Occipital lobe (tissue), 3 donors: ENCODE measurements at places on chromosomes 11 and 22. TPM values are rescaled to one million over a fixed set of nuclear protein-coding genes. Genes with fewer than 3 reads are reported as not detected.

KCNK7 gene
- 0.31 TPM for total RNA-seq

APOL1 gene
- total RNA-seq: 1.4 TPM

MS4A12 gene
- total RNA-seq: not detected

OR51B2 gene
- 0.78 TPM for total RNA-seq

ADM2 gene
- total RNA-seq: not detected

HBG1 gene
- 28.5 TPM for total RNA-seq

TIGD3 gene
- 4.5 TPM for total RNA-seq

PPP2R5B gene
- 22.8 TPM for total RNA-seq

CREB3L1 gene
- total RNA-seq: 1.2 TPM

OR51B4 gene
- total RNA-seq: 0.31 TPM

TMEM126A gene
- 22.6 TPM for total RNA-seq

ZPR1 gene
- 39.6 TPM for total RNA-seq

F2 gene
- total RNA-seq: 0.16 TPM

HPX gene
- 2.3 TPM for total RNA-seq

KCNQ1OT1 gene
- 2.8 TPM for total RNA-seq

MS4A6A gene
- total RNA-seq: 3.7 TPM

TMEM86A gene
- total RNA-seq: 6.9 TPM

TUG1 gene
- total RNA-seq: 85.2 TPM

KRTAP5-1 gene
- total RNA-seq: not detected

RHOD gene
- not detected for total RNA-seq

MMP1 gene
- not detected for total RNA-seq

PRR5 gene
- total RNA-seq: 13.6 TPM

FGF3 gene
- total RNA-seq: not detected

EIF3D gene
- total RNA-seq: 200 TPM

PRG3 gene
- total RNA-seq: 0.31 TPM

KIAA1671 gene
- 5.0 TPM for total RNA-seq

C11orf42 gene
- not detected for total RNA-seq

PATE2 gene
- 1.6 TPM for total RNA-seq

POLA2 gene
- 0.94 TPM for total RNA-seq

VWCE gene
- total RNA-seq: 2.7 TPM
